ENCODE measurements at places on chromosomes 1 and 21.

- DNase-seq, result no peak
These were observed 40.4 kb downstream of the KCNJ15 start for GRCh38 chr21:38297194-38297631.

DNA sequence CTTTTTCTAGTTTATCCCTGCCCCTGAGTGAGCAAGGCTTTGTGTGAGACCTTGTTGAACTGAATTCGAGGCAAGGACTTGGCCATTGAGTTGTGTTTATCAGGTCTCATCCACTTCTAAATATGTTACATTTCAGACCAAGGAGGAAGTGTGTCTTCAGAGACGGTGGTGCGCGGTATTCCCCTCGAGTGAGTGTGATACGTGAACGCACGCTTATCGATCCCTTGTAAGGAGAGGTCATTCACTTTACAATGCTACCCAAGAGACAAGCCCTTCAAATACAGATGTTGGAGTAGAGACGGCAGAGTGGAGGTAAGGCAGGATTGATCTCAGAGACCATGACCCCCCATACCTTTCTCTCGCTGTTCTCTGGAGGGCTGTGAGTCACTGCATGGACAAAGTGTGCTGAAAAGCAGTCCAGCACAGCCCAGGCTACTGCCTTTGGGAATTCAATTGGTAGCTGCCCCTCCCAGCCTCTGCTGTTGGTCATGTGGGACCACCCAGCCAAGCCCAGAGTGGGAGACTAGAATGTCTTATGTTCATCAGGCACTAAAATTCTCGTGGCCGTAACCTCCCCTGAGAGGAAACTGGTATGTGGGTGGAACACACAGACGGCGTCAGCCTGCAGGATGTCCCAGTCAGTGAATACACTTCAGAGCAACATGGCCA lies 16.3 kb upstream of the MTARC1 start:
- DNase-seq, result no peak

- DNase-seq, result no peak
These were observed 48.5 kb upstream of the WARS2 start for GRCh38 chr1:119188926-119189325.

- no peak for DNase-seq
These were observed 176.5 kb upstream of the PLXNA2 start for GRCh38 chr1:208420696-208421095.

- no peak for DNase-seq
These were observed 124.5 kb downstream of the ATF6 start for GRCh38 chr1:161890574-161890973.

DNA sequence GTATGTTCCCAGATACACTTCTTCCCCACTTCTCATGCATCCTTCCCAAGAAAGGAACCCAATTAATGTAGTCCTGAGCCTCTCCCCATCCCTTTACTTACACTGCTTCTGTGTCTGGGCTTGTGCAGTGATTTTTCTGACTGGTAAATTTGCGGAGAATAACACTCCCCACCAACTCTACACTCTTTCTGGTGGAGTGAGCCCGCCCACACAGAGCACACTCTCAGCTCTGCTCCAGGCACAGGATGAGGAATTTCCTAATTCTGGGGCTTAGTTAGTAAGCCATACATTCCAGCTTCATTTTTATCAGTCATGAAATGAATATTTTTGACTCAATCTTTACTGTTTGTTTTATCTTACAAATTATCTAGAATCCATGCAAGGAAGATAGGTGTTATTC lies 38.6 kb downstream of the FMO4 start:
- no peak for DNase-seq

GRCh38 chr1:30008998-30009657 lies 714.3 kb downstream of the MATN1 start:
- no peak for DNase-seq

DNA sequence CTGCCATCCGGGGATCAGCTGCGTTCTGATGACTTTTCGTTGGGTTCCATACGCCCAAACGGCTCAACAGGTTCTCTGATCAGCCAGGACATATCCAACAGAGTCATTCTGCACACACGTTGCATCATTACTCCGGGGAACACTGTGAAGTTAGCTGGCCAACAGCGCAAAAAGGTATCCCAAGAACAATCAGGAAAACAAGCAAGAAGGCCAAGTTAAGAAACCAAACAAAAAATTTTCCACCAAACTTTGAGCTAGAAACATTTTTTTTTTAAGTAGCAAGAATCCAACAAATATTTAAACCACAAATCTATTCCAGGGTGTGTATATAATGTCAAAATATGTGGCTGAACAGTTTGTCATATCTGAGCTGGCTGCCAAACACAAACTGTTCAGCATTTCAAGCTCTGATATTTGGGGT lies 29.2 kb downstream of the NID1 start:
- no peak for DNase-seq

DNA sequence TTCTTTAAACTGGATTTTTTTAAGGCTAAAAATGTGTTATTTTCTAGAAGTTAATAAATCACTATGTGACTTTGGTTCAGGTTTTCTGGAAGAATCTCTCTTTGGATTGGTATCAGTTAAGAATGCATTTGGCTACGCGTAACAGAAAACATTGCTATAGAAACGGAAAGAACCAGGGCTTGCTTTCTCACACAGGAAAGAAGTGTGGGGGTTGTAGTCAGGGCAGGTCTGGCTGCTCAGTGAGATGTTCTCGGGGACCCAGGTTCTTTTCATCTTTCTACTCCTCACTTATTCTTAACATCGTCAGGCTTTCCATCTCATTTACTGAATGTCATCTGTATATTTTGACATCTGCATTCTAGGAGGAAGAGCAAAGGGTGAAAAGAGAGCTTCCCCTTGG lies 191.4 kb downstream of the ZBTB18 start:
- no peak for DNase-seq

DNA sequence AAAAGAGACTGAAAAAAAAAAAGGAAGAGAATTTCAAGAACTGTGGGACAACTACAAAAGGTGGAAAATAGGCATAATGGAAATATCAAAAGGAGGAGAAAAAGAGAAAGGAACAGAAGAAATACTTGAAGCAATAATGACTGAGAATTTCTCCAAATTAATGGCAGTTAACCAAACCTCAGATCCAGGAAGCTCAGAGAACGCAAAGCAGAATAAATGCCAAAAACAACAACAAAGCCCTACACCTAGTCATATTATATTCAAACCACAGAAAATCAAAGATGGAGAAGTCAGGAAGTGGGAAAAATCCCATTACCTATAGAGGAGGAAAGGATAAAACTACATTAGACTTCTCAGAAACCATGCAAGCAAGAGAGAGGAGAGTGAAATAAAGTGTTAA lies 20.7 kb upstream of the AHCYL1 start:
- no peak for DNase-seq

DNA sequence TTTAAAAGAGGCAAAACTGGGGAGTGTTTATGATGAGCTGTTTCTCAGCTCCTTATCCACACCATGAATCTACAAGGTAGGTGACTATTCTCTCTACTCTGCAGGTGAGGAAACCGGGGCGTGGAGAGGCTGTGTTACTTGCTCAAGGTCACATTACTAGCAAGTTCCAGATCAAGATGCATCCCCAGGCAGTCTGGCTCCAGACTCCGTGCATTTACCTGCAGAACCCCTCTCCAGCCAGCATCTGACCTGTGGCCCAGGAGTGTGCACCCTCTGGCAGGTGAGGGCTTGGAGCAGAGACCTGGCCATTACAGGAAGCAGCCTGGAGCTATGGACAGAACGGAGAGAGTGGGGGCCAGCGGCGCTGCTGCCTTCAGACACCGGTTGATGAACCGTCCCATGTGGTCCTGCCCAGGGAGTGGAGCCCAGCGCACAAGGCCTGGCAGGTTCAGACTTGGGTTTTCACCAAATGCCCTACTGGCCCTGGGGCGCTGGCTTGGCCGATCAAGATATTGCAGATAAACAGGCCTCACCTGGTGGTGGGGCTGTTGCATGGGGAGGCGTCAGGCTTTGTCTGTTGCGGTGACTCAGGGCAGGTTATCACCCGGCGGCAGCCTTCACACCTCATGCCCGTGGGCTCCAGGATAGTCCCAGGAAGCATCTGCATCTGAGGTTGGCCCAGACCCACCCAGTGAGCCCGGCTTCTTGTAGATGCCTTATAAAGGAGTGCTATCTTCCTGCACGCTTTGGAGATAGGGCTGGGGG lies 29.2 kb upstream of the WNT4 start:
- no peak for DNase-seq

GRCh38 chr1:100051893-100052292 lies 80.8 kb downstream of the SASS6 start:
- DNase-seq, result no peak

GRCh38 chr21:44792702-44793591 lies 8.7 kb downstream of the UBE2G2 start:
- peak; percentile 76 for DNase-seq

- no peak for DNase-seq
These were observed 6.1 kb upstream of the GATAD2B start for GRCh38 chr1:153928791-153929341.

DNA sequence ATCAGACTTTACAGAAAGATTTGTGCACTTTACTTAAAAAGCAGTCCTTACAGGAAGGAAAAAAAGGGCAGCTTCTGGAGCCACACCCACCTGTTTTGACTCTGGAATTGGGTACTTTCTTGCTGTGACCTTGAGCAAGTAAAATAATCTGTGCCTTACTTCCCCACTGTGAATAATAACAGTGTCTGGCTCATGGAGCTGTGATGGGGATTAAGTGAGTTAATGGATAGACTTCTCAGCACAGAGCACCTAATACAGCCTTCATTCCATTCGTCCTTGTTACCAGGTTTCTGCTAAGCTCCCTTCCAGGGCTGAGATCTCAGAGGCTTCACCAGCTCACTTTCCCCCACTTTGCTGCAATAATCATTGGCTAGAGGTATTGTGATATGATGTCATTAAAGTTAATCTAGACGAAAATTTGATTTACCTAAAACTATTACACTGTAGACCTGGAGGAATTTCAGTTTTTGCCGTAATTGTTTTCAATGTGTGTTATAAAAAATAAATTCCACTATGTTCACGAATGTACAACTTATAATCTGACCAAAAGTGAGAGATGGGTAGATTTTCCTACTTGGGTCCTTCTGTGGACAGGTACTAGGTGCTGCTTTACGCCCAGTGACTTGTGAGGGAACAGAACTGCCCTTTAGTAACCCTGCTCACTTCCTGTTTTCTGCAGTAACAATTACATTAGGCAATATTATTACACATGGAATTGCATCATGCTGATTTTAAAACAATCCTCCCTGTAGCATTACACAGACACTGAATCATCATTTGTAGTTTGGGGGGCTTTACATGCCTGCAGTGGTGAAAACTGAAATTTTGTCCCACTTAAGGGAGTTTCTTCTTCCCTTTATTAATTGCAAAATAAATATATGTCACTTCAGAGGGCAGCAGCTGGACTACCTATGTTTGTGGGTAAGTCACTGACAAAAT lies 19.7 kb upstream of the ABCG1 start:
- no peak for DNase-seq

DNA sequence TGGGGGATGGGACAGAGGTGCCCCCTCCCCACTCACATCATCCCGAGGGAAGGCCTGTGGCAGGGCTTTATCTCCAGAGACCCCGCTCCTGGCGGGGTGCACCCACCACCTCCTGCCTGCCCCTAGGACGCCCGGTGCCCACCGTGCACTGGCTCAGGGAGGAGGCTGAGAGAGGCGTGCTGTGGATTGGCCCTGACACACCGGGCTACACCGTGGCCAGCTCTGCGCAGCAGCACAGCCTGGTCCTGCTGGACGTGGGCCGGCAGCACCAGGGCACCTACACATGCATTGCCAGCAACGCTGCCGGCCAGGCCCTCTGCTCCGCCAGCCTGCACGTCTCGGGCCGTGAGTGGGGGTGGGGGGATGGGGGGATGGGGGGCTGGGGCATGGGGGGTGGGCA lies 71.7 kb downstream of the TRIM11 start:
- DNase-seq, result no peak

GRCh38 chr1:237470712-237471338 lies 419.9 kb downstream of the ZP4 start:
- DNase-seq, result no peak

DNA sequence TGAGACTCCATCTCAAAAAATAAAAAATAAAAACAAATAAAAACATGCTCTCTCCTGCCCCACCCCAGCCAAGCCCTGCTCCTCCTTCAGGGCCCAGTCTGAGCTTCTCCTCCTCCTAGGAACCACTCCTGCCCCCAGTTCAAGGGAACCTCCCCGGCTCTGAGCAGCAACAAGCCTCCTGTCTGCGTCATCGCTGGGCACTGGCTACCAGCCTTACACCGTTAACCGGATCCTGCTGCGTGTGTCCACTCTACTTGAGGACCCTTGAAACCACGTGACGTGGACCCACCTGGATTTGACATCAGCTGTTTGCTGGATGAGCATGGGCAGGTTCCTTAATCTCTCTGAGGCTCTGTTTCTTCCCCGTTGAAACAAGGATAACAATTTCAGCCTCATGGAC lies 1.6 kb upstream of the TAS1R2 start:
- DNase-seq, result no peak

DNA sequence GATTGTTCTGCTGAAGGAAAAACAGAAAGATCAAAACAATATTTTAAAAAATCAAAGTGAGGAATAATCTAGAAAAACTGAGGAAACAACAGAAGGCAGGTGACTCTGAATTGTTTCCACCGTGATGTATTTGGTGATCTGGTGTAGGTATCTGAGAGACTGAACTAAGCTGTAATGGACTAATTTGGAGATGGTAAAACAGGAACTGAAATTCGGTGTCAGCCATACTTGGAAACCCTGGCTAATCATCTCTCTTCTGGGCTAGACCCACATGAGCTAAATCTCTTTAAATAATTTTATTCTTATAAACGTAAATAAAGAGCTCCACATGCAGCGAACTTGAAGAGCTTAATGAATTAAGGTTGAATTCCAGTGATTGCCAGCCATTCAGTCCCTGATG lies 1226.1 kb downstream of the NCAM2 start:
- no peak for DNase-seq
